ELF-1 (cell line): ENCODE measurements at places on chromosomes 12 and 14.

GRCh38 chr12:118358612-118359540, 13.8 kb downstream of the TAOK3 start:
- DNase-seq = no peak

- no peak for DNase-seq
These were observed 210.1 kb upstream of the PLXNC1 start for GRCh38 chr12:93938317-93938716.

- DNase-seq = no peak
These were observed 11.1 kb downstream of the ERP27 start for GRCh38 chr12:14927267-14927666.

GRCh38 chr12:26978801-26979200, 35.4 kb downstream of the TM7SF3 start:
- no peak for DNase-seq

- no peak for DNase-seq
These were observed 4.1 kb upstream of the MIA2 start for GRCh38 chr14:39229601-39230110.

DNA sequence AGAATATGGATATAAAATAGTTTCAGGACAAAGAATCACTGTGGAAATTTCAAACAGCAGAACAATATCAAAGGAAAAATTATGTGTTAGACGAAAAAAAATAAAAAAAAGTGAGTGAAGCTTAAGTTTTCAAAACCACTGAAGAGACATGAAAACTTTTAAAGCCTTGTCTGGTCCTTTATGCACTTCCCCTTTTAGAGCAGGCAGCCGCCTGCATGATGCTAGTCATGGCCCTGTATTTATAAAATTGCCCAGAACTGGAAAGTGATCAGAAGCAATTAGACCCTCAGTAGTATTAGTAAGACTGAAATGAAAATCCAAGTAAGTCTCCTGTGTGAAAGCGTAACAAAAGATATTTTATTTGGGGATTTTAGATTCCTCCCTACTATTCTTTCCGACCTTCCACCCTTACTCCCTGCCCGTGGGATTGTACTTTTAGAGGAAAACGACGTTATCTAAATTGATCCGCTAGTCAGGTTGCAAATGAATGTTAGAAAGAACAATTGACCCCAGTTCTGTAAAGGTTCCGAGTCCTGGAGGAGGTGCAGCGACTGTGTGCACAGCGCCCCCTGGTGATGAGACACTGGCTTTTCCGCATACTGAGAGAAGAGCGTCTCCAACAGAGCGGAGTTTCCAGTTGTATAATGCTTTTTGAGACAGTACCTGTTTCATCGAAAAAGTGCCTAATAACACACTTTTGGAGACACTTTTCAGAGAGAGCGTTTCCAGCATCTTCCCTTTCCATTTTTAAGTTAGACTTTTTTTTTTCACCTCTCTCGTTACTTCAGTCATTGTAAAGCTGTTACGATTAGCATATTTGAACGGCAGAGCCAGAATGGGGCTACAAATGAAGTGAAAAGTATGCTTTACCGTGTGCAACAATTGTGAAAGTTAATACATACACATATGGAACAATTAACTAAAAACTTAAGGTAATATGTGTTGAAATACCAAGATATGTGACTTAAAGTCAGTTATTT, 12.4 kb downstream of the MGST1 start:
- peak; percentile 70 for DNase-seq

GRCh38 chr14:61343471-61343870, 22.1 kb downstream of the PRKCH start:
- no peak for DNase-seq
